NCI-H1436 (cell line): ENCODE measurements at places on chromosomes 5 and 9.
A peak's percentile ranks its signal among the peaks of the same experiment; 100 is the strongest.

DNA sequence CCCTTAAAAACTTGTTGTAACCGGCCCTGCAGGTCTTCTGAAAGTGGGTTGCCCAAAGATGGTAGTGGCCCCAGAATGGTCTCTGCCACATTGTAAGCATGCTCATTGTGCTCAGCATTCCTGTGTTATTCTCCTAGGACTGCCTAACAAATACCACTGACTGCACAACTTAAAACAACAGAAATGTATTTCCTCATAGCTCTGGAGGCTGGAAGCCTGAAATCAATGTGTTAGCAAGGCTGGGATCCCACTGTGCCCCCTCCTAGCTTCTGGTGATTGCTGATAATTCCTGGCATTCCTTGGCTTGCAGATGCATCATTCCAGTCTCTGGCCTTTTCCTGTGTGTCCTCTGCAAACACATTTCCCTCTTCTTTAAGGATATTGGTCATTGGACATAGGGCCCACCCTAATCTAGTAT lies 3.4 kb upstream of the GCNT4 start:
- no peak for DNase-seq

GRCh38 chr5:142878638-142879037 lies 108.5 kb downstream of the ARHGAP26 start:
- no peak for DNase-seq

GRCh38 chr9:88531920-88532698 lies 2.9 kb upstream of the NXNL2 start:
- peak; percentile 41 for DNase-seq

DNA sequence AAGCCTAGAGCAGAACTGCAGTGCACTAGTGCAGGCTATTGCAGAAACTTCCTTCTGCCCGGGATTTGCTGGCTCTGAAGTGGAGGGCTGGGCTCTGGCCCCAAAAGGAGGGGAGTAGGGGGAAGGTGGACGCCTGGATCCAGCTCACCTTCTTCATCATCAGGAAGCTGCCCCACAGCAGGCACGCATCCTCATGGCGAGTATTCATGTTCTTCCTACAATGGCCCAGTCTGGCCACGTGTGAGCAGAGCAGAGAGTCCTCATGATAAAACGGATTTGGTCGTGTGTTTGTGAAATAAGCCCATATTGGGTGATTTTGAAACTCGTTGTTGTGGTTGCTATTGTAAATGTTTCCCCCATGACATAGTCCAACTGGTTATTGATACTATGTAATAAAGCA lies 8.2 kb upstream of the GLIPR2 start:
- no peak for DNase-seq

DNA sequence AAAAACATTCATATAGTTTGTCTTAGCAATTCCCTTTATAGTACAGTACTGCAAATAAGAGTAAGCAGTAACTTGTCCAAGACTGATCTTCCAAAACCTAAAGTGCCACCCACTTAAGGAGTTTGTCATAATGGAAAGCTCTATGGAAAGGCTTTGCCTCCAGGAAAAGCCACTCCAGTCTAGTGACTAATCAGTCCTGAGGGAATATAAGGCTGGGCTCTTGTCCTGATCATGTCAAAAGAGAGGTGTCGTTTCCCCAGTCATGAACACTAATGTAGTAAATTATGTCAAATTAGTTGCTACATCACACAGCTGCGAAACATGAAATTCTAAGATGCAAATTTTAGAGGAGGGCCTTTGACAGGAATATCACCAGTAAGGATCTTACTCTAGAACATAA lies 271.6 kb downstream of the GABRB2 start:
- peak; percentile 5 for DNase-seq

DNA sequence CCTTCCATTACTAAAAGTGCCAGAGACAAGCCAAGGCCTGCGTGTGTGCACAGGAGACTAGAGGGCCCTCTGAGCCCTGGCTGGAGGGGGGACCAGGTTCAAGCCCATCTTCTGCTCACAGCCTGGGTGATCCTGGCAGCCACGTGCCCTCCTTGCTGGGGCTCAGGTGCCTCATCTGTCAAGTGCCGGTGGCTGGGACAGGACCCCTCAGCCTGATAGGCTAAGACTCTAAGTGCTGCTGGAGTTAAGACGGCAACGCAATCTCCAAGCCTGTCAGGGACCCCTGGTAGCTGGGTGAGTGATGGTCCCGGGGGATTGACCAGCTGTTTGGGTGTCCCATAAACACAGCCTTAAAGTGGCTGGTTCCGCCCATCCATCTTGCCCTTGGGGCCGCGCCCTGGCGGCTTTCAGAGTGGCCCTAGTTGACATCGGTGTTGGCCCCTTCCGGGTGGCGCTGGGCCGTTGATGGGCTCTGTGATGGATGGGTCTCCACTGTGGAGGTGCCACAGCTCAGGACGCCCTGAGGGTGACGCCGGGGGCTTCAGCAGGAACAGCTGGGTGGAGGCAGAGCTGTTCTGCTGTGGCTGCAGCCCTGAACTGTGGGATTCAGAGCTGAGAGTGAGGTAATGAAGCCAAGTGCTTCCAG lies 136.2 kb downstream of the BARX1 start:
- no peak for DNase-seq

DNA sequence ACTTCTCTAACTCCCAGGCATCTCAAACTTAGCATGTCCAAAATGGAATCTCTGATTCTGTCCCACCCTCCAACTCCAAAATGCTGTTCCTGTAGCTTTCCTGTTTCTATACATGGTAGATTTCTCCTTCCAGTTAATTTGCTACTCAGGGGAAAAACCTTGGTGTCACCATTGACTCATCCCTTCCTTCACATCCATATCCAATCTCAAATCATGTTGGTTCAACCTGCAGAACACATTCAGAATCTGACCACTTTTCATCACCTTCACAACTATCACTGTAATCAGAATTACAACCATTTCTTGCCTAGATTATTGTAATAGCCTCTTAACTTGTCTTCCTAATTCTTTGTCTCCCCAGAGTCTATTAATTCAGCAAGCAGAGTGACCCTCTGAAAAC lies 10.8 kb downstream of the RIOK2 start:
- DNase-seq = no peak

- no peak for DNase-seq
Observed at GRCh38 chr5:102932781-102933180, 177.7 kb downstream of the PAM start.

DNA sequence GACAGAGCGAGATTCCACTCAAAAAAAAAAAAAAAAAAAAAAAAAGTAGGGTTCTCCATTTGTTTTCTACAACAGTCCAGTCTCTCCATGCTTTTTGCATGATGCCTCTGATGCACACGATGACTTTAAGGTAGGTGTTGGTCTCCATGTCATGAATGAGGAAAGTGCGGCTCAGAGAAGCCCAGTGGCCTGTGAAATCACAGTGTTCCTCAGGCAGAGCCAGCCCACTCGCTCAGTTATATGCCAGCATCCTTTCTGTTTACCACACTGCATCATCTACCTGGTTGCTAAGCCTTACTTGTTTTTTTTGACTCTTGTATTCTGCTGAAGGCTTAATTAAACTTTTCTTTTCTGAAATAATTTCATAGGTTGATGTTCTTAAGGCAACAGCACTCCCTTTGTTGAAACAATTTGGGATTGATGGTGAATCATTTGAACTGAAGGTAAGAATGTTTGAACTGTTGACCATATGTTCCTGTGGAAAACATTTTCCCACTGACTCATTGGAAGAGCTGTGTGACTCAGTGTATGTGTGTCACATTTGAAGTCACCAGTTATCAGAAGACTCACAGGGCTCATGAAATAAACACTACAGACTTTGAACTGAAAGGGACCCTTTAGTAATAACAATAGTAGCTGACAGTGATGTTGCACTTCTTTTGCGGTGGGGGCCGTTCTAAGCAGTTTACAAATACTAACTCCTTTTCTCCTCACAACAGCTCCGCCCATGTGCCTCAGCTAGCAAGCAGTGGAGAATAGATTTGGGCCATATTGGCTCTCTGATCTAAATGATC lies 40.2 kb downstream of the RCL1 start:
- no peak for DNase-seq

DNA sequence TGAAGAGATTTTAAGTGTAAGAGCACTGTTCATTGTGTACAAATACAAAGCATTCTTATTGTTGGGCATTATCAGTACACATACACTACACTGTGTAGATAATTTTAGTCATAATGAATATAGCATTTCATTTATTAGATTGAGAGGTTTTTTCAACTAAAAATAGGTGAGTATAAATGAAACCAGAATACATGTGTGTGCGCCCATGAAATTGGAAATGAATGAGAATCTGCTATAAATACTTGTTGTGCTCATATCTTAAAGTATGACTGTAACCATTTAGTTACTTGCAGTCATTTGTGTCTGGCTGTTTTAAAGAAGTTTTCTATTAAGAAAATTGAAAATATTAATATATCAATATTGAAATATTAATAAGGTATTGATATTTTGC lies 189.0 kb upstream of the MEF2C start:
- DNase-seq = no peak

DNA sequence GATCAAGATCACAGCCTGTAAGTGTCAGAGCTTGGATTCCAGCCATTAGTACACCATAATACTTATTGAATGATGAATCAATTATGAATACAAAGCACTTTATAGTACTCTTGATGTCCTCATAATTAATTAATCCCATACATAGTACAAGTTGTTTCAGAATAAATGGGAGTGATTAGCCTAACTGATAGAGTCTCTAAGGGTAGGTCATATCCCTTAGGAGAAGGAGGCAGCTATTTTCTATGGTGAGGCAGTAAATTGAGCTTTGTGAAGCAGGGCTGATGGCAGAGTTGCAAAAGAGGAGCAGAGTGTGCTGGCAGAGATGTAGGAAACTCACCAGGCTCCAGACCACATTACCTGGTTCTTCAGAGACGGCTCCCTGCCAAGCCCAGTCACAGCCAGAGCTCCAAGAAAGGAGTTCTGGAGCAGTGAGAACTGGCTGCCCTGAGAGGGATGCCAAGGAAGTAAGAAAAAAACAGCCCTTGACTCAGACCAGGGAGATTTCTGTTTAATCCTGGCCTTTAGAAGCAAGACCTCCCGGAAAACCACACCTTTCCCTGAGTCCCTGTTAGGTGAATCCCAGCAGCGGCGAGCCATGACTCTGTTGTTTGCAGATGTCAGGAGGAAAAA lies 112.9 kb downstream of the SH3TC2 start:
- DNase-seq = no peak

DNA sequence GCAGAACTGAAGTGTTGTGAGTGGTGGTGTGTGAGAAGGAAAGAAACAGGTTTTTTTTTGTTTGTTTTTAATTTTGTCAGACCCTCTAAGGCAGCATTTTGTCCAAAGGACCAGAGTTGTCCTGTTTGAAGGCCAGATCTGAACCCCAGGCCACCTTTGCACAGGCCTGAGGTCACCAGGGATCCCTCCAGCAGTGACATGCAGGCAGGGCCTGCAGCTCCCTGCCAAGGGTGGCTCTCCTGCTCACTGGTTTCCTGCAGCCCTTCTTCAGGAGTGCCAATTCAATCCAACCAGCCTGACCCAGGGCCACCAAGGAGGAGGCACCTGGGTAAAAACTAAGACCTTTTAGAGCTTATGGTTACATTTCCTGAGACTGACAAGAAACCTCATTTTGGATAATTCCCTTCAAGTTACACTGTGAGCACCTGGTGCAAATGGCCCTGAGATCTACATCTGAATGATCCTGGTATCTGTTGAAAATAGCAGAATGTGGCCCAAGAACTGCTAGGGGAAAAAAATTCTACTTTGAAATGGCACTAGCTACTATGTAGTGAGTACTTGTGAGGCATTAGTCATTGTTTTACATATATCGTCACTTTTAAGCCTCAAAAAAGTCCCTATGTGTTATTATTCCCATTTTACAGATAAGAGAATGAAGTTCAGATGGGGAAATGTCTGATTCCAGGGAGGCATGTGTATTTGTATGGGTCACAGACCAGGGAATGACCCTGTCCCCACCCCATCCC lies 33.5 kb upstream of the SMU1 start:
- no peak for DNase-seq

- DNase-seq = no peak
Observed at GRCh38 chr9:79049371-79049770, 522.4 kb upstream of the TLE4 start.

DNA sequence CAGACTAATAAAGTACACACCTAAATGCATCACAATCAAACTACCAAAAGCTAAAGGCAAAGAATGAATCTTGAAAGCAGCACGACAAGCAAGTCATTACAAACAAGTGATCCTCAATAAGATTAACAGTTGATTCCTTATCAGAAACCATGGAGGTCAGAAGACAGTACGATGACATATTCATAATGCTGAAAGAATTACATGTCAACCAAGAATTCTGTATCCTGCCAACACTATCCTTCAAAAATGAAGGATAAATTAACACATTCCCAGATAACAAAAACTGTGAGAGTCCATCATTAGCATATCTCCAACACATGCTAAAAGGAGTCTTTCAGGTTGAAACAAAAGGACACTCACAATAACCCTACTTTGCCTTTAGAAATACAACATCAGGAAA lies 39.4 kb downstream of the NR3C1 start:
- DNase-seq = no peak

DNA sequence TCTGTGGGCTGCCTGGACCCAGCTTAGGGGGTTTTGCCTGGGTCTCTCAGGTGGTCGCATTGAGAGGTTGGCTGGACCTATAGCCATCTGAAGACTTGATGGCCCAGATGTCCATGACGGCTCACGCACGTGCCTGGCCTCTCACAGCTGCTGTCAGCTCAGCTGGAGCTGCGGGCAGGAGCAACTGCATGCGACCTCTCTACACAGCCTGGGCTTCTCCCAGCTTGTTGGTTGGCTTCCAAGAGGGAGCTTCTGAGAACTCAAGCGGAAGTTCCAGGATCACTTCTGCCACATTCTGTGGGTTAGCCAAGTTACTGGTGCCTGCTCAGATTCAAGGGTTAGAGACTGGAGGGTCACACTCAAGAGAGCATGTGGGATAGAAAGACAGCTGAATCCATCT lies 99.2 kb downstream of the DAPK1 start:
- DNase-seq = no peak

GRCh38 chr9:38301376-38302106 lies 91.0 kb upstream of the ALDH1B1 start:
- no peak for DNase-seq

DNA sequence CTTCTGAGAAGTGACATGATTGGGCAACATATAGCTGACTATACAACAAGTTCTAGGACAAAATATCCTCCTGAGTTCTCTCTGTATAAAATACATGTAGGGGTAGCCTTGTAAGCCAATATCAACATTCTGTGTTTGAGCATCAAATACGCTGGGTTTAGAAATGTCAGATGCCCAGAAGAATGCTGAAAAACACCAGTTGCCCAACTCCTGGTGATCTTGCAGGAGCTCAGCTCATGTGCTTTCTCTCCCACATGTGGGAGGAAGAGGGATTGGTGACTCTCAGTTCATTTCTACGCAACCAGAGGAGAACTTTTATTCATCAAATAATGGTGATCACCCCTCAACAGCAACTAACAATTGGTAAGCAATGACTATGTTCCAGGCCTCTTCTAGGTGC lies 810.9 kb upstream of the ACO1 start:
- no peak for DNase-seq

DNA sequence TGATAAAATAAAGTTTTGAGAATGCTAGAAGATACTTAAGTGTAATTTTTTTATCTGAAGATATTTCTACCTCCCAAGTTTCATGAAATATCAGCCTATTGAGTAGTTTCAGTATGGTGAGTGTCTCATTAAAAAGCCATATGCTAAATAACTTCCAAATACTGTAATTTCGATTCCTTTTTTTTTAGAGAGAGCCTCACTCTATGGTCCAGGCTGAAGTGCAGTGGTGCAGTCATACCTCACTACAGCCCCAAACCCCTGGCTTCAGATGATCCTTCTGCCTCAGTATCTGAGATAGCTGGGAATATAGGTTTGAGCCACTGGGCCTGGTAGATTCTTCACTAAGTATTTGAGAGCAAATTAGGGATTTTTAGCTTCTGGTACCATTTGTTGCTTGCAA lies 24.5 kb downstream of the CDC42SE2 start:
- DNase-seq = no peak

- DNase-seq = no peak
Observed at GRCh38 chr5:114243972-114244317, 117.9 kb upstream of the KCNN2 start.
